ENCODE measurements at places on chromosomes 7 and 10.

GRCh38 chr7:68547799-68548198, 1050.5 kb upstream of the AUTS2 start:
- DNase-seq: no peak

DNA sequence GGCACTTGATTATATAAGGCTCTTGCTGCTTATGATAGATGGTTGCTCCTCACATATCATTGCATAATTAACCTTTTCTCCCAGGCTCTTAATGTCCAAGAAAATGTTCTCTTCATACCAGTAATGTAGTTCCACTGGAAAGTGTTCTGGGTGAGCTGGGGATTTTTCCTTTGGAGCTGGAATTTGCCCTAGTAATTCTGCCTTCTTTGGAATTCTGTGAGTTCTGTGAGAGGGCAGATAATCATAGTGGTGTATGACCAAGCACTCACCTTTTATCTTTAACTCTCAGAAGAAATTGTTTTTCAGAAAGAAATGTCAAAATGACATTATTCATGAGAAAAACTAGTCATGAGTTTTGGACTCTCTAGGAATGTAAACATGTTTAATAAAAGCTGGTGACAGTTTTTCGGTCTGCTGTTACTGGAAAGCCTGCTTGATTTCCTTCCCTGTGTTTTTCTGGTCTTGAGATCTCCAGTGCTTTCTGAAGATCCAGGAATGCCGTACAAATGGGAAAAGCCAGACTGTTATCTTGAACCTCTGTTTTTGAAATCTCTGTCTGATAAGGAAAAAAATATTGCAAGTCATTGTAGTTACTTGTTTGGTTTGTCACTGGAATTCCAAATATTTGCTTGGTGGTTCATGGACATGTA, 148.3 kb upstream of the PRPS1L1 start:
- no peak for DNase-seq

GRCh38 chr10:22824984-22825383, 102.9 kb upstream of the ARMC3 start:
- no peak for DNase-seq

GRCh38 chr10:131537281-131537680, 225.8 kb upstream of the TCERG1L start:
- DNase-seq: no peak

DNA sequence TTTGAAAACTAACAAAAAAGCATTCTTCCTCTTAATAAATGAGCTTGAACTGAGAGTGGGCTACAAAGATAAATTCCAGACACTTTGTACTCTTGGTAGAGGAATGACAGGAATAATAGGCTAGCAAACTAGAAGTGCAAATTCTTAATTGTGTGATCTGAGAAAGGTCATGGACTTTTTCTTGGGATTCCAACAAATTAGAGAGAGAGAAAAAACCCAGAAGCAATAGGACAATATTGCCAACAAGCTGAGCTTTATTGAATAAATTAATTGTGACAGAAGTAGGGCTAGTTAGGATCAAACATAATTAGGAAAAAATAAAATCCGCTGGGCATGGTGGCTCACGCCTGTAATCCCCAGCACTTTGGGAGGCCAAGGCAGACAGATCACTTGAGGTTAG, 41.4 kb upstream of the LAMB1 start:
- no peak for DNase-seq

- no peak for DNase-seq
Observed at GRCh38 chr10:61903928-61904344, 2.4 kb downstream of the ARID5B start.

- DNase-seq: no peak
Observed at GRCh38 chr7:143514487-143514886, 36.8 kb downstream of the TAS2R41 start.

GRCh38 chr7:18200855-18201254, 173.2 kb upstream of the PRPS1L1 start:
- DNase-seq: no peak

GRCh38 chr10:76643511-76643911, 994.1 kb downstream of the KCNMA1 start:
- DNase-seq: no peak

DNA sequence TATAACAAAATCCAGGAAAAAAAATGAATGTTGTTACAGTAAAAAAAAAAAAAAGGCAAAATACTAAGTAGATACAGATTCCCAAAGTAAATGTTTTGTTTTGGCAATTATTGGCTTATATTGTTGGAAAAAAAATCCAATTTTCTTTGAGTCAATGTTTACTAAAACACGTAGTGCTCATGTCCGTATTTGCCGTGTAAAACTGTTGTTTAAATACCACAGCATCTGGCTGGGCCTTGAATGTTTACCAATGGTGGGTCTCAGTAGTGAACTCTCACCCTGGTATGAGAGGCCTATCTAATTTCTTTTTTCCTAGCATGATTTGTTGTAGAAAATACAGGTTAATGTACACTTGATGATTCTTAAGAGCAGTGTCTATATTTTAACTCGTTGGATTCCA, 41.4 kb upstream of the SLC26A5 start:
- DNase-seq: no peak

- no peak for DNase-seq
Observed at GRCh38 chr7:129498021-129498420, 4.3 kb upstream of the SMKR1 start.

- DNase-seq: no peak
Observed at GRCh38 chr7:26633557-26633956, 230.8 kb downstream of the SKAP2 start.

GRCh38 chr7:100720671-100721504, 620 bp downstream of the EPO start:
- DNase-seq: no peak

DNA sequence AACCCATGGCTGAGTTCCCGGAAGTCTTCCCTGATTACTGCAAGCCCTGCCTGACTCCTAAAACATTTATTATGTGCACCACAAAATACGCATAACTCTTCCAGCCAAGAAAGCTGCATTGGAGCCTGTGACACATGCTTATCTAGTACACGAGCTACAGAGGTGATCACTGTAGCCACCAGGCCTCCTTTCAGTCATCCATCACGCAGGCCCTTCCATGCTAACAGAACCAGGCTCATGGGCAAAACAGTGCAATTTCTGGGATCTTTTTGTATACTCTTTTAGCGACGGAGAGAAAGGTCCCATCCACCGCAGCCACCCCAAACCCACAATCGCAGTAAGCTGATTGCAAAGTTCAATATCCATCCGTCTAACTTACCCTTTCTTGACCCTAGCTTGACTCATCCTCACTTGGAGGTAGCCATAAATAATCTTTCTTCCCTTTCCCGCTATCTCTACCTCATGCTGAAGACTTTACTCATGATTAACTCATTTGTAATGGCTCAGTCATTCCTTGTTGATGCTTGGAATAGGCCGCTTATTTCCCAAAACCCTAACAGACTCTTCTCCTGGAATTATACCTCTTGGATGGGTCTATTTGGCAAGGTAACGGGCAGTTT, 1203.5 kb downstream of the TYW1 start:
- no peak for DNase-seq

GRCh38 chr7:44622342-44623151, 16.1 kb downstream of the OGDH start:
- DNase-seq: no peak

DNA sequence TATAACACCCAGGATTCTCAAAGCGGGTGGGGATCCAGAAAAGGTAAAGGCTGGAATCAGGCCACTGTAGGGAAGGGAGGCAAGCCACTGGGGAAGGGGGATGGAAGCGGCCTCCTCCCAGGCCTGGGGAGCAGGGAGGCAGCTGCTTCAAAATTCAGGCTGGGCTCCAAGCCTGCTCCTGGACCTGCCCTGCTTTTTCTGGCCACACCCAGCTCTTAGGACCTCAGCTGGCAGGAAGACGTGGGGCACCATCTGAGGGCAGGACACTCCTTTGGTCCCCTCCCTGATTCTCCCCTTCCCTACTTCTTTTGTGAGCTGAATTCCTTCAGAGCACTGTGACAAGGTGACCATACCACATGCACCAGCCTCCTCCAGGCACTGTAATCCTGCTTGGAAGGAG, 4.6 kb upstream of the LBX1 start:
- no peak for DNase-seq

DNA sequence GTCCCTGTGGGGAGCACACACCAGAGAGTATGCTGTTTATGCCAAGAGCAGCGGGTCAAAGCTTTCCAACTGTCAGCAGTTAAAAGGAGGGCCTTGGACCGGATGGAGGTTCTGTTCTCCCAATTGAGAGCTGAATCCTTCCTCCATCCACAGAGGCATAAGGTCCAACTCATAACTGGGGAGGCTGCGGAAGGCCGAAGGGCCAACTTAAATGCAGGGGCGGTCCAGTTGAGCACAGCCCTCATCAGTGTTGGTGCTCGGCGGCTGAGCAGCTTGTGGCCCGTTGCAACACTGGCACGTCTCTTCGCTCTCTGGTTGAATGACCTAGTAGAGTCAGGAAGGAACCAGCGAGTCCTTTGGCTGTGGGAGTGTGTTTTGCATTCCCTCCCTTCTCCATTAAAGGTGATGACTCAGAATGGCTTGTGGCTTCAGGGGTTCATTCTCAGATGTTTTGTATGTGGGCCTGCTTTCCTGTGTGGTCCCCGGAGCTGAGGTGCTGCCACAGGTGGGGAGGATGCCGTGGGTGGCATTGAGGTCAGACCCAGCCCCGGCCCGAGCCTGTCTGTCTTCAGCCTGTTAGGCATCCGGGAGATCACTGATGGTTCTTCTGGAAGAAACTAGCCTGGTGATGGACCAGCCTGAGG, 44.8 kb upstream of the DMBT1 start:
- peak; percentile 22 for DNase-seq

DNA sequence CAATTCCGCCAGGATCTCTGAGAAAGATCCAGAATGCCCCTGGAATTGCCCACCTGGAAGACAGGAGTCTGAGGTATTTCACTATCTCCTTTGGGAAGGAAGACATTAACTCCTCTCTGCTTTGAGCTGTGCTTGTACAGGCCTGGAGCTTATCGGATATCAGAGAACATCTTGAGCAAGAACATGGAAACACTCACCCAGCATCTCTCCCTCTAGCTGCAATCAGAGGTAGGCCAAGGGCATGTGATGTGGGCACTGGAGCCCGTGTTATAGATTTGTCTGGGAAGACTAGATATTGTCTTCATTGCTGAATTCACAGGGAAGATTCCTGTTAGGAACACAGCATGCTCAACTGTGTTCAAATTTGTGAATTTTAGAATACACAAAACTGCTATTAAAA, 233.9 kb downstream of the PHF14 start:
- DNase-seq: no peak

DNA sequence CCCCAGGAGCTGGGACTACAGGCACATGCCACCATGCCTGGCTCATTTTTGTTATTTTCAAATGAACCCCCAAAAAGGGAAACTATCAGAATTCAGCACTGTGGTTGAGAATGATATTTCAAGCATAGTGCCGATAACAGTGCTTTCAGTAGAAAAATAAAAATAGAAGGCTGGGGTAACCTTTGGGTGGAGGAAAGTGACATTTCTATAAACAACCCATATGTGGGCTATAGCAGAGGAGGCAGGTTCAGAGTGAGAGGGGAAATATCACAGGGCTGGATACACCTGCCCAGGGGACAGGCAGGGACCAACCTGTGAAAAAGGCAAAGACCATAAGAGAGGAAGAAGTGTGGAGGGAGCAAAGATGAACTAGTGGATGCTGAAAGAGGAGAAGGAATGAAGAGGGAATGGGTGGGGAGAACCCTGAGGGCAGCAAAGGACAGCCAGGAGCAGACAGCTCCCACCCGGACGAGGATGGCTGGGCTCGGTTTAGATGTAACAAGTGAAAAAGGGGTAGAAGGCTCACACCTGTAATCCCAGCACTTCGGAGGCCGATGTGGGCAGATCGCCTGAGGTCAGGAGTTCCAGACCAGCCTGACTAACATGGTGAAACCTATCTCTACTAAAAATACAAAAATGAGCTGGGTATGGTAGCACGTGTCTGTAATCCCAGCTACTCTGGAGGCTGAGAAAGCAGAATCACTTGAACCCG, 56.5 kb downstream of the MAP3K8 start:
- no peak for DNase-seq

GRCh38 chr7:141920281-141920680, 4.1 kb downstream of the OR9A4 start:
- DNase-seq: no peak

DNA sequence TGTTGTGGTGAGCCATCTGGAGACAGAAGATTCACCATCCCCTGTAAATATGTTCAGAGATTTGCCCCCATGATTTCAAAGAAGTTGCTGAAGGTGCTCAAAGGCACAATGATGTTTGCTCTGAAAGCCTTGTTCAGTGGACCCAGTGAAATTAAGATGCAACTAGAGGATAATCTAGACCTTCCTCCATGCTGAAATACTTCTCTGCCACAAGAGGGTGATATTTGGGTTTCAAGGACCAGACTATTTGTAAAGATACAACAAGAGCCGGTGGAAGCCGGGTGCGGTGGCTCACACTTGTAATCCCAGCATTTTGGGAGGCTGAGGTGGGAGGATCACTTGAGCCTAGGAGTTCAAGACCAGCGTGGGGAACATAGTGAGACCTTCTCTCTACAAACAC, 13.5 kb upstream of the MSRB2 start:
- DNase-seq: no peak

- no peak for DNase-seq
Observed at GRCh38 chr10:126637501-126637900, 33.0 kb downstream of the C10orf90 start.

DNA sequence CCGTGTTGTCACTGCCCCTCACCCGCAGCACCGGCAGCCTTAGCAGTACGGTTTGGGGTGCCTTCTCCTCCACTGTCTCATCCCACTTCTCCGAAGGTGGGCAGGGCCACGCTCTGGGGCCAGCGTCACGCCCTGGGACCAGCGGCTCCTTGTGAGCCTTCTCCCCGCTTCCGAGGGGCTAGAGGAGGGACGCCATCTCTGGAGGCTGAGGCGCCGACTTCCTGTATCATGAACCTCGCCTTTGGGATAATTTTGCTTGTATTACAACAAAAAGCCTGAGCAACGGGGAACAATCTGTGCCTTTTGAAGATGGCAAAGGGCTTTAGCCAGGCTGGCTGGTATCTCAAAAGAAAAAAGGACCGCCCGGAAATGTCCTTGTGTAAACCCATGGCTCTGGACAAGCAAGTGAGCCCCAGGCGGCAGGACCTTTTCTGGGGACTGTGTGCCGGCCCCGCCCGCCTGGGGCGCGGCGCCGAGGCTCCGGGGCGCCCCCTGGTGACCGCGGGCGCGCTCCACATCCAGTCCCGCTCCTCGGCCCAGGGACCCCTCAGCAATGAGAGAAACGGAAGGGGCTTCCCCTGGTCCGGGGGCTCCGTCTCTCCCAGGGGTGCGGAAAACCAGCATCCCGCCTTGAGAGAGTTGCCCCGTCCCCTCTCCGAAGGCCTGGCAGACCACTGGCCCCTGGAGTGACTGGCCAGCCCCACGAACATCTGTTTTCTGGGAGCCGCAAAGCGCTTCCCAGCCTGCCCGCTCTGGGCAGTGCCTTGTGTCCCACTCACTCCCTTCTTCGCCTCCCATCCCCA, 3.8 kb downstream of the DEPP1 start:
- no peak for DNase-seq

- DNase-seq: no peak
Observed at GRCh38 chr10:14681305-14681704, 93.4 kb downstream of the FAM107B start.

DNA sequence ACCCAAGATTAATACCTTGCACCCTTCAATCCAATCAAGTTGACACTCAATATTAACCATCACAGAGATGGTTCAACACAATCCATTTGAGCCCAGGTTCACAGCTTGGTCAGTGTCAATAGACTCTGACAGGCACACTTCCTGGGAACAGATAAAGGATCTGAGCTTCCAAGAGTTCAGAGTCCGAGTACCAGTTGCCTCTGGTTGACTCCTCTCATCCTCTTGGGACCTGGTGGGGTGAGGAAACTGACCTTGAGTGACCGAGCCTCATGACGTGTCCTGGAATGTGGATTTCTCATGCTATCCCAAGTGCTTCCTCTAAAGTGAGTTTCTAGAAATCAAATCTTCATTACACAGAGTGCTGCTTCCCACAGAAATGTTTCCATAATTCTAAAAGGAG, 162.0 kb downstream of the CYP26A1 start:
- DNase-seq: no peak

Measured in stimulated activated CD4-positive, alpha-beta T cell treated with anti-CD3 and anti-CD28 coated beads, TNF-alpha, amount 100 ng/mL, for 1 hour (primary cell).